ENCODE measurements at places on chromosomes 1 and 21.

- no peak for DNase-seq
These were observed 2.1 kb downstream of the PEX19 start for GRCh38 chr1:160282807-160283206.

- no peak for DNase-seq
These were observed 2.0 kb downstream of the S100A6 start for GRCh38 chr1:153533689-153534201.

DNA sequence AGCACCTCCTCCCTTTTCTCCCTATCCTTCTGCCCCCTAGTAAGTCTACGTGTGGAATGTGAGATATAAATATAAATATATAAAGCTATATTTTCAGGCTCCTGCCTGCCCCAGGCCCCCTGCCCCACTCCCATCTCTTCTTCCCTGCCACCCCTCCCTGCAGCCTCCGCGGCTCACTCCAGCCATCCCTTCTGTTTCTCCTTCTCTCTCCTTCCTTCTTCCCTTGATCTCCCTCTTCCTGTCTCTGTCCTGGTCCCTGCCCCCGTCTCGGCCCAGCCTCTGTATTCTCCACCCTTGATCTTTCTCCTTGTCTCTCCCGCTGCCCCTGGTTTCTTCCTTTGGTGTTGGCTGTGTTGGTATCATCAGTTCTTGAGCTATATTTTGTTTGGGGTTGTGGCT is 23.2 kb downstream of the DMBX1 start:
- no peak for DNase-seq

DNA sequence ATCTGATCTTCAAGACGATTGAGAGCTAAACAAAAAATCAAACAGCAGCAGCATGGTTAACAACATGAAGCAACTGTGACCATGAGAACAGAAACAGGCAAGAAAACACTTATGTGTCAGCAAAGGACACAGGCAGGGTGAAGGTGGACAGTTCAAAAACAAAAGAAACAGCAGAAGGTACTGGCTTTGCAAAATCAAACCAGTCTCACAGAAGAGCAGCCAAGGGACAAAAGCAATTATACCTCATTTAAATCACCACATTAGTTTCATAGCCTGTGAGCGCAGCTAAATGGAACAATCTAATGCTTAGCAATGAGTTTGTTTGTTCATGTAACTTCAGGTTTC is 59.1 kb downstream of the CAPN2 start:
- DNase-seq = no peak

- DNase-seq = no peak
These were observed 62.7 kb downstream of the SKI start for GRCh38 chr1:2290595-2291510.

DNA sequence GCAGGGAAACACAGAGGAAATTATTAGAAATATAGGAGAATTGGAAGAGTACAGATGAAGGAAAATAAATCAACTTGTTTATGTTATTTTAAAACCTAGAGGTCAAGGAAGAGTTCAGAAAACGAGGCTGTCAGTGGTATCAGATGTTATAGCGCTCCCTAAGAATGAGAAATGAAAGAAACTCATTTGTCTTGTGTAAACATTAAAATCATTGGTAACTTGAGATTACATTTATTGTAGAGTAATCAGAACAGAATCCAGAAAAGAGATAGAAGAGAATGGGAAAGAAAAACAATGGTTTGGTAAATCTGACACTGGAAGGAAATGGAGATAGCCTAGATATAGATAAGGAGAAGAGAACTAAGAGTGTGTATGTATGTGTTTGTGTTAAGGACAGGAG is 106.4 kb downstream of the ATF6 start:
- DNase-seq = no peak

GRCh38 chr1:173469656-173470055 is 7.5 kb upstream of the PRDX6 start:
- DNase-seq = no peak

DNA sequence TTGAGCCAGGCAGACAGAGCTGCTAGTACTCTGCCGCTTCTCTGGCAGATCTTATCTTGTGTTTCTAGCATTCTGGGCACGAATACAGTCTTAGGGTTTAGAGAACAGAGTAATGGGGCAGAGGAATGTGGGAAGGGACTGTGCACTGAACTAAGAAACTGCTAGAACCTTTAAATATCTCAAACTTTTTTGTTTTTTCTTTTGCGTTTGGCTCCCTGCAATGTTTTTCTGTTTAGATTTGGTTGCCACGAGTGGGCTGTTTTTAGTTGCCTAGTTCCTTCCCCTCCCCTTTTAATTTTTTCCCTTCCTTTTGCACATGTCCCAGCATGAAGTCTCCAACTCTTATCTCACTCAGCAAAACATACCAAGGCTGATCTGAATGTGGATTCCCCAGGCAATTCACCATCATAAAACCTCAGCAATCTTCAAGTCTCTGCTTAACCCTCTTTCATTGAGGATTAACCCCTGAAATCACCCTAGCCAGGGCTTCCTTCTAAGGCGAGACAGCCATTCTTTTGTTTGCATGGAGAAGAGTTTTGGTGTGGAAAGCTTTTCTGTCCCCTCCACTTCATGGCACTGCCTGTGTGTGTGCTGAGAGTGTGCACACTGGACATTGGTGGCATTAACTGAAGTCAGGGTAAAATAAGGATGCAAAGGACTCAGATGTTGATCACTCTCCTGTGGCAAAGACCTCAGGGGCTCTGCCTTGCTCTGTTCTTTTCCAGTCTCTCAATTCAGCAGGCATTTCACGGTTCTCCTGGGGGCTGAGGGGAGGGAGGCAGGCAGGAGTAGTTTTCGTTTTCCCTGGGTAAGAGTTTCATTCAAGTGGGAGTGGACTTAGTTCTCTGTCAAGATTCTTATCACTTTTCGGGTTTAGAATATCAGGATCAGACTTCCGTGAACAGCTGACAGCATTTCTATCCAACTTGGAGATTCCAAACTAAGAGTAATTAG is 2.8 kb upstream of the ATF3 start:
- no peak for DNase-seq

GRCh38 chr1:32291145-32291707 is 657 bp upstream of the HDAC1 start:
- no peak for DNase-seq

- no peak for DNase-seq
These were observed 159.8 kb downstream of the GRIK3 start for GRCh38 chr1:36874271-36875060.

DNA sequence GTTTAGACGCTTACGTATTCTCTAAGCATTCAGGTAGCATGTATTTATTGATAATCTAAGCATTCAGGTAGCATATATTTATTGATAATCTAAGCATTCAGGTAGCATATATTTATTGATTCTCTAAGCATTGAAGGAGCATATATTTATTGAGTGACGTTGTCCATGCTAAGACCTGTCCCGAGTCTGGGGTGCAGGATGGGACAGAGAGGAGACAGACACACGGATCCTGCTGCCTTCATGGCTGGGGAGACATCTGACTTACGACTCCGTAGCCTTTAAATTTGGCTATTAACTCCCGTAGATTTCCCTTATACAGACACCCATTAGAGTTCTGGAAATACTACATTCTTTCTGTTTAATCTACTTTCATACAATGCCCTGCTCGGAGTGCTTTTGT is 982 bp downstream of the SCCPDH start:
- no peak for DNase-seq

- DNase-seq = no peak
These were observed 64.4 kb downstream of the HMGB4 start for GRCh38 chr1:33928251-33928650.

GRCh38 chr1:180953291-180954004 is 40.8 kb downstream of the KIAA1614 start:
- no peak for DNase-seq

DNA sequence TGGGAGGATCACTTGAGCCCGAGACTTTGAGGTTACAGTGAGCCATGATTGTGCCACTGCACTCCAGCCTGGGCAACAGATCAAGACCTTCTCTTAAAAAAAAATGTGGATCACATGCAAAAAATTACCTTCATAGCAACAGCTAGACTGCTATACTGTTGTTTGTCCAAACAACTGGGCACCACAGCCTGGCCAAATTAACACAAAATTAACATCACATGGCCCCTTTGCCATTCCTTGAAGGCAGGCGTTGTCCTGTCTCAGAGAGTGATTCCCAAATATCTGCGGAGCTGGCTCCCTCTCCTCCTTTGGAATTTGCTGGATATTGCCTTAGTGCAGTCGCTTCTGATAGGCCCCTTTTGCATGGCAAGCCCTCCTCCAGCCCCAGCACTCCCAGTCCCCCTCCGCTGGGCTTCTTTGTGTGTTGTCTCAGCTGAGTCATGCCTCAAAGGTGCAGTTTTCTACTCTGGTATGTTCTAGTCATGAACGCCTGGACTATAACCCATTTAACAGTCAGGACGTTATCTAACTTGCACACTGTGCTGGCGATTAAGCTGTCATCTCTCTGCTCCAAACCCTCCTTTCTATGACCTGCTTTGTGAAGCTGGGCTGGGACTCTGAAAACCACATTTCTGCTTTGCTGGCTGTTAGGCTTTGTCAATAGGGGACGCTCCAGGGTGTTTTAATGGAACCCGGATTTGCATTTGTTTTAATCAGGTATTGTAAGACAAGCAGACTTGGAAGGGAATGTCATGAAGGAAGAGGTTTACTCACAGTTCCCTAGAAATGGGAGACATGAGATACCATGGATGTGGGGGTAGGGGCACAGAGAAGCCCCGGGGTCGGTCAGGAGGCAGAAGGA is 20.1 kb upstream of the HPCAL4 start:
- DNase-seq = no peak

DNA sequence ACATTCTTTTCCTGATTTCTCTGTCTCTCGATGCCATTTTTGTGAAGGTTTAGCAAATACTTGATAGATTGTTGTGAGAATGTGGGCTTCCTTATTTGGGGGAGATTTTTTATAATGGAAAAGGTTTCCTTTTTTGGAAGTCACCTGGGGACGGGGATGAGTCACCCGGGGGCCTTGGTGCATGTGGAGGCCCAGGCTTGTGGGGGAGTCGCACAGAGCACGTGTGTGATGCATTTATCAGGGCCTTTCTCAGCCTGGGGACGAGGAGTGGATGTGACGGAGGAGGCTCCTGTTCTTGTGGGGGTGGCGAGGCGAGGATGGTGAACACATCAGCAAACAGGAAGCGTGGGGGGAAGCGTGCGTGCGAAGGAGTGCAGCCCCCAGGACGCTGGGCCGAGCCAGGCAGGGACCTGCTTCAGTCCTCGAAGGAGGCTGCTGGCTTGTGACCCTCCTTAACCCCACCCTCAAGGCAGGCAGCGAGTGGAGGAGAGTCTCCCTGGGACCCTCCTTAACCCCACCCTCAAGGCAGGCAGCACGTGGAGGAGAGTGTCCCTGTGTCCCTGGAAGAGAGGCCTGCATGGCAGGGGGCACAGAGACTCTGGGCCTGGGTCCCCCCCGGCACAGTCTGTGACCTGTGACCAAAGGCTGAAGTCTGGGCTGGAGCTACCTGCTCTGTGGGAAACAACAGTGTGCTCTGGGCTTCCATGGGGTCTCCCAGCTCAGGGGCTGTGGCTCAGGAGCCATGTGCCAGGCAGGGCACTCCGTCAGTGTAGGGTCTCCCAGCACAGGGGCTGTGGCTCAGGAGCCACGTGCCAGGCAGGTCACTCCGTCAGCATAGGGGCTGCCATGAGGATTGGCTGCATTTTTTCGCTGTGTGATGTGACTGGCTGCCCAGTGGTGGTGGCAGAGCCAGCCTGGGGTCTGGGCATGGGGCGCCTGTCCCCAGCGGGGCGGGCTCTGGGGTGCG is 57.2 kb downstream of the AGPAT3 start:
- DNase-seq = no peak

GRCh38 chr1:187413405-187414169 is 584.8 kb downstream of the PLA2G4A start:
- DNase-seq = no peak

DNA sequence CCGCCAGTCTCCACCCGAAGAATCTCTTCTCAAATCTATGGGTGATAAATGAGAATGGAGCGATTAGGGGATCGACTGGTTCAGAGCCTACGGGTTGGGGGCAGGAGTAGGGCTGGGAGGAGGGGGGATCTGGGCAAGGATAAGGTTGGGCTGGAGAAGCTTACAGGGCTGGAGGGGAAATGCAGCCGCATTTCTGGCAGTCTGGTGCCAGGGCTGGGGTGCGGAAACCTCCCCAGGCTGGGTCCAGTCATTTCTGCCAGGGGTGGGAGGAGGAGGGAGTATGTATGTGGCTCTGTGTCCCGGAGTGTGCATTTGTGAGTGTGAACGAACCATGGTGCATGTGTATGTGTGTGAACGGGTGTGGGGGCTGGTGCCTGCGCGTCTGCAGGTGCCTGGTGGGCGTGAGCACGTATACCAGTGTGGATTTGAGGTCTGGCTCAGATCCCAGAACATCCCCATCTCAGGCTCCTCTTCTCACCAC is 10.2 kb downstream of the C1orf216 start:
- DNase-seq = no peak

- DNase-seq = no peak
These were observed 11.1 kb downstream of the ADGRB2 start for GRCh38 chr1:31752952-31753475.

DNA sequence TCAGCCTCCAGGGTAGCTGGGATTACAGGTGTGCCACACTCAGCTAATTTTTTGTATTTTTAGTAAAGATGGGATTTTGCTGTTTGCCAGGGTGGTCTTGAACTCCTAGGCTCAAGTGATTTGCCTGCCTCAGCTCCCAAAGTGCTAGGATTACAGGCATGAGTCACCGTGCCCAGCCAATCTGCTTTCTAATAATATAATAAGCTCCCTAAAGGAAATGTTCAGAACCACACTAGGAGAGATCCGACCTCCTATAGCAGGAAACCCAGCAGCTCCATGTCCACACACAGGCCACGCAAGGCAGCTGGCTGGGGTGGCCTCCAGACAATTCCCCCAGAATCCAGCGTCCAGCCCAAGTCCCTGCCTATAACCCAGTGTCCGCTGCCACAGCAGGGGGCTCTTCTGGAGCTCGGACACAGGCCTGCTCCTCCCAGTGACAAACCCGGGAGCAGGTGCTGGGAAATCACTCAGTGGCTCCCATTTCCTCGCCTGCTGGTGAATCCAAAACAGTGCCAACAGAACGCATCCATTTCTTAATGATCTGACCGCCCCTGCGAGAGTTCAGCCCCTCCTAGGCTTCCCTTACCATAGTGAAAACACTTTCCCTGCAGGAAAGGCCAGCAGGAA is 7.5 kb downstream of the RIPK4 start:
- no peak for DNase-seq

GRCh38 chr1:156123356-156124196 is 9.1 kb downstream of the LMNA start:
- peak; percentile 100 for DNase-seq

- no peak for DNase-seq
These were observed 4.1 kb downstream of the SAMSN1 start for GRCh38 chr21:14541841-14542490.

GRCh38 chr1:45326627-45327623 is at the start of gene HPDL:
TSS of gene HPDL (plus strand) at chr1:45326895. CDS start at chr1:45327149, 254 bp downstream.
- DNase-seq = peak; percentile 3

DNA sequence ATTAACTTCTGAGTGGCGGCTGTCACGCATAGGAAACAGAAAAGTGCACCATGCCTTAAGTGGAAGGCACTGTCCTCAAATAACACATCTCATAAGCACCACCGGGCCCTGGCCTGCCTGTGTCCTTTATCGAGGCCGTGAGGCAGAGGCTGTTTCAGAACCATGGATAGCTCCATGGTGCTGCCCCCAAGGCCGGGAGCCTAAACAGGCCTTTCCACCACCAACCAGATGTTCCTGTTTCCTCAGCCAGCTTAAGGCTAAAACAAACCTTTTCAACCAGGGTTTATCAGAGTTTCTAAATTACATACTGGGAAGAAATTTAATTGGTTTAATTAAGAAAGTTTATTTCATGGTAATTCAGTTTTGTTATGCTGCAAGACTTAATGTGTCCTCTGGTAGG is 114.4 kb downstream of the DMRTA2 start:
- DNase-seq = no peak

- no peak for DNase-seq
These were observed 18.1 kb downstream of the NAV1 start for GRCh38 chr1:201556841-201557571.
